ENCODE measurements at places on chromosomes 11 and 22.

- DNase-seq = peak; percentile 40
Measured at GRCh38 chr22:43993072-43993760, 30.9 kb upstream of the PARVB start.

DNA sequence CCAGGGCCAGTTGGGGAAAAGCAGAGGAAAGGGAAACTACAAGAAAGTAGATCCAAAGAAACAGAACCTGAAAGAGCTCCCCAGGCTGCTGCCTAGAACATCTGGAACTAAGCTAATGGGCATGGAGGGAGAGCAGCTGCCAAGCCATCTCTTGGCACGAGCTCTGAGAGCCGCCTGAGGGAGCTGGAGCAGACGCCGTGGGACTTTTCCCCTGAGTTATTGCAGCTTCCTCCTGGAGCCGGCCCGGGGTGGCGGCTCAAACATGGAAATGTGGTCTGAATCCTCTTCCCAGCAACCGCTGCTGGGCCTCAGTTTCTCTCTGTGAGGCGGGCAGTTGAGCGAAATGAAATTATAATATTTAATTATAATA lies 41.8 kb downstream of the LIF start:
- DNase-seq = no peak

GRCh38 chr11:134245434-134245833 lies 7.7 kb downstream of the THYN1 start:
- no peak for DNase-seq

DNA sequence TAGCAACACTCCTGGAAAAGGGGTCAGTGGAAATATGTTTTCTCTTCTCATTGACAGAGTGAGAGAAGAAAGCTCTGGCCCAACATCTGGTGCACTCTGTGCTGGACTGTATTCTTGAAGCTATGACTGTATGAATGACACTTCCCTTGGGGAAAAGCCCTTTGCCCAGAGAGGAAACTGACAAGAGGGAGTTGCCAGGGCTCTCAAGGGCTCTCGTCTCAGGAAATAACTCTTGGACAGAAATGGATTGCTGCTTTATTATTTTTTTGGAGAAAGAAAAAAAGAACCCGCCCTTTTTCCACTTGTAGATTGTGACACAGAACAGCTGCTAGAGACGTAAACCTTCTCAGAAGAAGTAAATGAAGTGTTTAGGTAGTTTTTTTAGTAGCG lies 11.4 kb downstream of the ETS1 start:
- no peak for DNase-seq

DNA sequence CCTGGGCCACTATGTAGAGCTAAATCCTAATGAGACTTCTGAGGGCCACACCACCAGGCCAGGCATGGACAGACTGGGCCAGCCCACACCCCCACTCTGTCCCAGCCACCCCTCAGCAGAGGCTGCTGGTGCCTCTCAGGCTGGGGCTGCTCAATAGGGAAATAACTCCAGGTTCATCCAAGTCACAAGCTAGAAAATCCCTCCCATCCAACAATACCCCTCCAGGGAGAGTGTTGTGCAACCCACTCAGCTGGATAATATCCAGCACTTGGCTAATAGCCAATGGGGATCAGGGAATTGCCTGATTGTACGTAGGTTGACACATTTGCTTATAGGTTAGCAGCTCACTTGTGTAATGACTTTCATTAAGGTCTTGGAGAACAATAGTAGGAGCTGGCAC lies 64.1 kb upstream of the WNT11 start:
- DNase-seq = no peak

- no peak for DNase-seq
Measured at GRCh38 chr11:116278076-116278475, 494.7 kb downstream of the BUD13 start.

GRCh38 chr11:132405728-132406127 lies 1035.3 kb downstream of the NTM start:
- no peak for DNase-seq

GRCh38 chr11:68146704-68147474 lies 25.7 kb upstream of the CHKA start:
- no peak for DNase-seq

DNA sequence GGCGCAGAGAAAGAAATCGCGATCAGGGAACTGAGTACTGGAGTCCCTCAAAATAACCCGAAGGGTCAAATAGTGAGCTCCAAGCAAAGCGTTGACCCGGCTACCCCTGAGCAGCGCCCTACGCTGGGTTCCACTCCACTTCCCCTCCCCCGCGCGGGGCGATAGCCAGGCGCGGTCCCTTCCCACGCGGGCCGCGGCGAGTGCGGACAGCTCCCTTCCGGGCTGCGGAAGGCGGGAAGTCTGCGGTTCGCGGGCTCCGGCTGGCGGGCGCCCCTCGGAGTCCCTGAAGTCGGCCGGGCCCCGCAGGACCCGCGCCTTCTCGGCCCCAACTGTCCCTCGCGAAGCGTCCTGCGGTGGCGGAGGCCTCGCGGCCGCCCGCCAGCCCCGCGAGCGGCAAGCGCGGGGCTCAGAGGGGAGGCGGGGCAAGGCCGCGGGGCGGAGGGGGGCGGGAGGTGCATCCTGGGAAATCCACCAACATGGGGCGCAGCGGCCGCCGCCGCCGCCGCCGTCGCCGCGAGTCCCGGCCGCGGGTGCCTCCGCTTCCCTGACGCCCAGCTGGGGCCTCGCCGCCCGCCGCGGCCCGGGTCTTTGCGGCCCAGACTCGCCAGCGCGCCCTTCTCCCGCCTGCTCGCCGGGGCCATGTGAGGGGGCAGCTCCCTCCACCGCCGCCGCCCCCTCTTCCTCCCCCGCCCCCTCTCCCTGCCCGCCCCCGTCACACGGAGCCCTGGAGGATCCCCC lies at the start of gene QSER1:
QSER1 (plus strand) TSS at position 457 of the 738 bp plus-strand sequence. CDS start 315 bp downstream, outside the sequence.
- DNase-seq = peak; percentile 59

GRCh38 chr11:117862019-117862725 lies 14.3 kb downstream of the FXYD6 start:
- DNase-seq = no peak

DNA sequence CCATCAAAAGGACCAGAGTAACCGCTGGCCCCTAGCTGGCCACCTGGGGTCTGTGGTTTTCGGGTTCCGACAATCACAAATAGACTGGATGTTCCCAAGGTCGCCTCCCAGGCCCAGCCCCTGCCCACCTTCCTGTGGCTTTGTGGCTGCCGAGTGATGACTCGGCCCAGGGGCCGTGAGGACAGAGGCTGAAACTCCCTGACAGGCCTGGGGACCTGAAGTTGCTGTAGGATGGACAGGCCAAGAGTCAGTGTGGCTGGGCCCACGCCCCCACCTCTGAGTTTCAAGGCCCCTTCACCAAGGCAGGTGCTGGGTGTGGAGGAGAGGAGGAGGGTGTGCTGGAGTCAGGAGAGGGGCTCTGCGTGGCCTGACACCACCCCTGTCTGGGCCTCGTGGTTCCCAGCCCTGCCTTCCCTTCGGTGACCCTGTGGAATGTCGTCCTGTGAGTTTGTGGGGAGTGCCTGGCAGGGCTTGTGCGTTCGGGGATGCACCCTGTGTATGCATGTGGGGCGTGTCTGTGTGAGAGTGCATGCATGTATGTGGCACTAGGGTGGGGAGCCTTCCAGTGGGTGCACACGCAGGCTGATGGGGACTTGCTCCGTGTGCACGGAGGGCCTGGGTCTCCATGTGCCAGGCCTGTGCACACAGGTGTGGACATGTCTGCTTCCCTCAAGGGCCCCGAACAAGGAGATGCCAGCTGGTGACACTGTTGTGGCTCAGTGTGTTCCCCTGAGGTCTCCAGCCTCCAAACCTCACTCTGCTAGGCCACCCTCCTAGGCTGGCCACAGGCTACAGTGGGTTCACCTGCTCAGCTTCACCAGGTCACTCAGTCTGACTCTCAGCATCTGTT lies 8.4 kb upstream of the MGAT3 start:
- DNase-seq = no peak

DNA sequence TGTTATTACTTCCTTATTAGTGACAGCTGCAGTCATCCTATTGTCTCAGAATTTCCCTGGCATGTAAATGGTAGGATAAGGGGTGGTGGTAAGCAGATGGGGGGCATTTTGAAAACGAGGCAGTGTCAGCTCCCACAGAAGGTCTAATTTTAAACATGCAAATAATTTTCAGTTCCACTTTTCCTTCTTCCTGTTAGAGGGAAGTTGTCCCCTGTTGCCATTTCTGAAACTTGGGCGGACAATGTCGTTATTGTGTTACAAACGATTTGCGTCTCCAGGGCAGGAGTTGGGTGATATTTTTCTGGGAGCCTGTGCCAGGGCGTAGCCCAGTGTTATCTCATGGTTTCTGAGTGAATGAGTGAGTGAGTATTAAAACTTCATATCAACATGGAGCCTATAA lies 7.4 kb downstream of the PTPRJ start:
- no peak for DNase-seq

- no peak for DNase-seq
Measured at GRCh38 chr11:30326114-30326778, 3.3 kb downstream of the ARL14EP start.

GRCh38 chr11:98300719-98301118 lies 720.0 kb upstream of the CNTN5 start:
- DNase-seq = no peak

DNA sequence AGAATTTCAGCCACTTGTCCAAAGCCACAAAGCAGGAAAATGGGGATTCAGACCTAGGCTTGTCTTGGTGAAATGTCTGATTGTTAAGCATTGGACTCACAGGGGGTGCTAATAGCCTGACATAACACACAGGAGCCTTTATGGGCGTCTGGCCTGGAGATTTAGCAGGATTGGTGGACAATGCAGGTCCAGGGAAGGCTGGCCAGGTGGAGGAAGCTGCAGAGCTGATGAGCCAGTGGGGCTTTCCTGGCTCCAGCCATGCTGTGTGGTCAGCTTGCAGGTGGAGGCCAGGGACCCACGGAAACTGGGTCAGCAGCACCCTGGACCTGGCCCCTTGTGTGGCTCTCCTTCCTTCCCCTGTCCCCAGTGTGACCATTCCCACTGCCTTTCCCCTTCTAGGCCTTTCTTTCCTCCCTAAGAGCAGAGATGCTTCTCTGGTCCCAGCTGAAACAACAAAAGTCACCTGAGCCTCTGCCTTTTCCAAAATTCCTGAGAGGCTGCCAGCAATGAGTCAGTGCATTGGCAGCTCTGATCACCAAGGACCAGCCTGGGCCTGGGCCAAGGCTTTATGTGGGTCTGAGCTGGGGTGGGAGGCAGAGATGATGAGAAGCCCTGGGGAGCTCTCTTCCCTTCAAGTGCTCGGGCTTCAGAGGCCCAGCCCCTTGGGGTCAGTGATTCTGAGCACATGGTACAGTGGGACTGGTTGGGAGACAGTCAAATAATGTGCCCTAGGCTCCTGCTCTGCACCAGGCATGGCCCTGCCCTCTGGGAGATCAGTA lies 85.2 kb downstream of the CCDC81 start:
- no peak for DNase-seq

DNA sequence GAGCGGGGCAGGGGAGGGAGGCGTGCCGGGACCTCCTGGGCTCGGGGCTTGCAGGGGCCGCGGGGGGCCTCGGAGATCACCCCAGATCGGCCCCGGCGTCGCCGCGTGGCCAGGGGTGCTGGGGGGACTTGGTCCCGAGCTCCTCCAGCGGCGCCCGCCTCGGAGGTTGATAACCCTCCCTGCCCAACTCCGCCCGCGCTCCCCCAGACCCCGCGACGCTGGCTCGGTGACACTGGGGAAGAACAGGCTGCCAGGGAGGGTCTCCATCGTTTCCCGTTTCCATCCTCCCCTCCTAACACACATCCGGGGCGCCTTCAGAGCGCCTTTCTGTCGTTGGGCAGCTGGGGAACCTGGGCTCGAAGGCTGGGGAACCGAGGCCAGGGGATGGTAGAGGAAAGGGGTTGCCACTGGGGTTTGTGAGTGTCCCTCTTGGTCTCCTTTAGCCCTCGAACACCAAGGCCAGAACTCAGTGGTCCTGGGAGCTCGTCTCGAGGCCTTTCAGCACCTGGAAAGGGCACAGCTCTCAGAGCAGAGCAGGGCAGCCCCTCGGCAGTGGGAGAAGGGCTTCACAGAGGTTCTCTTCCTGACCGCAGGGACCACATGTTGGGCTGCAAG lies 431 bp downstream of the SLC37A2 start:
- no peak for DNase-seq

All from activated T-cell treated with anti-CD3 and anti-CD28 coated beads for 1 hour (primary cell).